ENCODE measurements at places on chromosomes 2 and 18. TPM values are rescaled to one million over a fixed set of nuclear protein-coding genes. Genes with fewer than 3 reads are reported as not detected.

- no peaks in the 10 kb centered on the region for H3K27me3 ChIP-seq
- no peak overlapping the region for H3K27ac ChIP-seq
Observed at GRCh38 chr2:148044322-148044721, 23.4 kb downstream of the MBD5 start.

GRCh38 chr2:10410001-10410822, 37.9 kb downstream of the ODC1 start:
- DNase-seq, result no peak
- H3K36me3 ChIP-seq, result no peaks in the 10 kb centered on the region
- no peak overlapping the region for H3K27ac ChIP-seq
- H3K4me3 ChIP-seq, result no peak overlapping the region
- H3K4me1 ChIP-seq, result peaks cover 40% of the 10 kb centered on the region
- H3K27me3 ChIP-seq, result no peaks in the 10 kb centered on the region

DNA sequence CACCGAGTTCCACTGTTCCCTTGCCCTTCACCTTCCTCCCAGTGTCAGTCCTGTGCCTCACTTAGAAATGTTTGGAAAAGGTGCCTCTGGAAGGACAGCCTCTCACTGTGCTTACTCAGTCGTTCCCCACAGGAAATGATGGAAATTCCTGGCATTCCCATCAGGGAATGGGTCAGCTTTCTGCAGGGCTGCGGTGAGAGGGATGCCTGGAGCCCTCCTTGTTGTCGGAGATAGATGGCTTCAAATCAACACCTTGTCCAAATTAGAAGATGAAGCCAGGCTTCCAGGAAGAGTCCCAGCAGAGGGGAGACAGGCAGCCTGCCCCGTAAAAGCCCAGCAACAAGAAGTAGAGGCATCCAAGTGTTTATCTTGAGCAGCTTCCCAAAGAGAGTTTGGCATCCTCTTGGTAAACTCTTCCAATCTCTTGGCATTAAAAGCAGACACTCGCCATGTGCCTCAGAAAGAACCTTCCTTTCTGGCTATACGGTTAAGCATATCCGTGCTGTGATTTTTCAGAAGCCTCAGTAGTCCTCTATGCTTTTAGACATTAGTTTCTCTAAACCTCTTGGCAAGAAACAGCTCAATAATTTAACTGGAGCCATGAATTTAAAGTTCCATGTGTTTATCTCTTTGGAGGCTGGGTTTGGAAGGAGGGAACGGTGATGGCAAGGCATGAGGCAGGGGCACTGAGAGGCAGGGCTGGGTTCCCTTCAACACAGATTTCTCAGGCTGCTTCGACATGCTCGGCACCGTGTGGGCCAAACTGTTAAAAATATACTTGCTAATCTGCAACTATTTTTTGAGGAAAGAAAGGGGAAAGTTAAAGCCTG, 25.1 kb downstream of the COLEC12 start:
- H3K4me3 ChIP-seq, result no peak overlapping the region
- H3K27ac ChIP-seq, result no peak overlapping the region
- H3K27me3 ChIP-seq, result no peaks in the 10 kb centered on the region
- peaks cover 26% of the 10 kb centered on the region for H3K4me1 ChIP-seq

The PAX8 gene
- total RNA-seq, result 2.7 TPM

- no peaks in the 10 kb centered on the region for H3K36me3 ChIP-seq
- no peak overlapping the region for H3K4me3 ChIP-seq
- H3K4me1 ChIP-seq, result peaks cover 11% of the 10 kb centered on the region
- no peak for DNase-seq
- no peaks in the 10 kb centered on the region for H3K27me3 ChIP-seq
Observed at GRCh38 chr2:40279001-40279400, 172.9 kb downstream of the SLC8A1 start.

- no peak overlapping the region for H3K4me3 ChIP-seq
- H3K27me3 ChIP-seq, result no peaks in the 10 kb centered on the region
- H3K4me1 ChIP-seq, result peaks cover 21% of the 10 kb centered on the region
Observed at GRCh38 chr2:3176869-3177255, 200.8 kb downstream of the EIPR1 start.

GRCh38 chr18:5964596-5964995, 69.3 kb upstream of the TMEM200C start:
- H3K27me3 ChIP-seq, result no peaks in the 10 kb centered on the region
- H3K27ac ChIP-seq, result no peak overlapping the region
- no peaks in the 10 kb centered on the region for H3K36me3 ChIP-seq
- DNase-seq, result no peak

- H3K4me3 ChIP-seq, result no peak overlapping the region
- DNase-seq, result no peak
Observed at GRCh38 chr2:230873661-230874401, 9.1 kb downstream of the ITM2C start.

GRCh38 chr2:75466708-75467311, 93.9 kb downstream of the EVA1A start:
- no peaks in the 10 kb centered on the region for H3K4me1 ChIP-seq
- no peak for DNase-seq
- peaks cover 42% of the 10 kb centered on the region for H3K27me3 ChIP-seq
- no peak overlapping the region for H3K4me3 ChIP-seq
- no peak overlapping the region for H3K27ac ChIP-seq
- H3K36me3 ChIP-seq, result no peaks in the 10 kb centered on the region

The IL37 gene
- 1.3 TPM for total RNA-seq

GRCh38 chr2:40032650-40033319, 253.7 kb upstream of the THUMPD2 start:
- DNase-seq, result no peak
- no peak overlapping the region for H3K4me3 ChIP-seq
- H3K4me1 ChIP-seq, result no peaks in the 10 kb centered on the region
- no peaks in the 10 kb centered on the region for H3K27me3 ChIP-seq
- H3K36me3 ChIP-seq, result no peaks in the 10 kb centered on the region
- no peak overlapping the region for H3K27ac ChIP-seq

The ABCG8 gene
- total RNA-seq, result not detected

- no peaks in the 10 kb centered on the region for H3K4me1 ChIP-seq
- H3K36me3 ChIP-seq, result no peaks in the 10 kb centered on the region
- H3K4me3 ChIP-seq, result no peak overlapping the region
- H3K27me3 ChIP-seq, result no peaks in the 10 kb centered on the region
Observed at GRCh38 chr2:29780906-29781305, 140.5 kb downstream of the ALK start.

All from esophagus squamous epithelium (tissue), 5 donors.